ENCODE measurements at places on chromosomes 1 and 21.

GRCh38 chr1:52798331-52798730 lies 44.2 kb upstream of the ZYG11A start:
- no peak for DNase-seq

GRCh38 chr1:58699011-58699762 lies 675 bp downstream of the MYSM1 start:
- DNase-seq: no peak

- no peak for DNase-seq
Measured at GRCh38 chr1:28855046-28855445, 43.1 kb downstream of the OPRD1 start.

GRCh38 chr1:30844631-30845030 lies 63.9 kb downstream of the SDC3 start:
- DNase-seq: no peak

DNA sequence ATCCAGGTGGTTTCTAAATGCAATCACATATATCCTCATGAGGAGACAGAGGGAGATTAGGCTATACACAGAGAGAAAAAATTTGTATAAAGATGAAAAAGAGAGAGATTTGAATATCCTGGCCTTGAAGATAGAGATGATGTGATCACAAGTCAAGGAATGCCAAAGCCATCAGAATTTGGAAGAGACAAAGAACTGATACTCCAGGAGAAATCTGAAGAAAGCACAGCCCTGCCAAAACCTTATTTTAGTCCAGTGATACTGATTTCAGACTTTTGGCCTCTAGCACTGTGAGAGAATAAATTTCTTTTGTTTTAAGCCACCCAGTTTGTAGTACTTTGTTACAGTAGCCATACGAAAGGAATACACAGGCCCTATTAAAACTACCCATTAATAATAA lies 33.4 kb downstream of the DOCK7 start:
- no peak for DNase-seq
